Kidney epithelial cell (primary cell): ENCODE measurements at places on chromosomes 6 and 20.

GRCh38 chr6:78525976-78526375 is 341.4 kb upstream of the IRAK1BP1 start:
- DNase-seq = no peak

GRCh38 chr20:60764328-60764727 is 487.7 kb upstream of the CDH4 start:
- DNase-seq = no peak

DNA sequence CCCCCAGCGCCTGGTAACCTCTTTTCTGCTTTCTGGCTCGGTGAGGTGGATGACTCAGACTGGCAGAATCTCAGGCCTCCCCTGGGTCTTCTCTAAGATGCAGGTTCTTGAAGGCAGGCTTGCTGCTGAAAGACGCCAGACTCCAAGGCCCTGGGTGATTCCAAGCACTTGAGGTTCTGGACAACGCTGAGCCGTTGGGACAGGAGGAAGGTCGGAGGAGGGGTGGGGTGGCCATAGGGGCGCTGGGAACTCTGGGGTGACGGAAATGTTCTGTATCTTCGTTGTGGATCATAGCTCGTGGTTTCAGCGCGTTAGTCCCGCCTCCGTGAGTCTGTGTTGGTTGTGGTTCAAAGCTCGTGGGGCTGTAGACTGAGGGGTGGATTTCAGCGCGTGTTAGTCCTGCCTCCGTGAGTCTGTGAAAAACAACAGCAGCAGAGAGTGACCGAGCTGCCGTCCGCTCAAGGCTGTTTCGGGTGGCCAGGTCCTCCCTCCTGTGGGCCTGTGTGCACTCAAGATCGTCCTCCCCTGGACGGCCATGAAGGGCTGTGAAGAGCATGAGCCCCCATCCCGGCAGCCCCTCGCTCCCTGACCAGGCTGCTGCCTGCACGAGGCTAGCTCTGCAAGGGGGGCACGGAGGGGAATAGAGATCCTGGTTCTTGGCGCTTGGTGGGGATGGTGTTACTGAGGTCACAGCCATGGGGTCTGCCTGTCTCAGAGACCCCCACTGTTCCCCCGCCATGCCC is 7.7 kb downstream of the NTSR1 start:
- DNase-seq = no peak

GRCh38 chr6:168116975-168117899 is 38.2 kb upstream of the FRMD1 start:
- DNase-seq = no peak

DNA sequence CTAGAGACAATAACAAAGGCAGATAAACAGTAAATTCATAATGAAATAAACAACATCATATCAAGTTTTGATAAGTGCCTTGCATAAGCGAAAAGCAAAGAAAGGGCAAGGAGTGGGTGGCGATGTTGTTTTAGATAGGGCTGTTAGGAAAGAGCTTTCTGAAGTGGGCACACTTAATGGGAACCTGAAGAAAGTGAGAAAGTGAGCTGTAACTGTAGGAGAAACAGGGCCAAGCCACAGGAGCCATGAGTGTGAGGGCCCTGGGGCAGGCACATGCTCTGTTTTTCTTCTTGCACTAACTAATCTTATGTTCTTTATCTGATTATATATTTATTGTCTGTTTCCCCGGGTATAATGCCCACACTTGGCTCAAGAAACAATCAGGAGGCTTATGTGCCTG is 193.4 kb upstream of the SUPT3H start:
- DNase-seq = no peak

DNA sequence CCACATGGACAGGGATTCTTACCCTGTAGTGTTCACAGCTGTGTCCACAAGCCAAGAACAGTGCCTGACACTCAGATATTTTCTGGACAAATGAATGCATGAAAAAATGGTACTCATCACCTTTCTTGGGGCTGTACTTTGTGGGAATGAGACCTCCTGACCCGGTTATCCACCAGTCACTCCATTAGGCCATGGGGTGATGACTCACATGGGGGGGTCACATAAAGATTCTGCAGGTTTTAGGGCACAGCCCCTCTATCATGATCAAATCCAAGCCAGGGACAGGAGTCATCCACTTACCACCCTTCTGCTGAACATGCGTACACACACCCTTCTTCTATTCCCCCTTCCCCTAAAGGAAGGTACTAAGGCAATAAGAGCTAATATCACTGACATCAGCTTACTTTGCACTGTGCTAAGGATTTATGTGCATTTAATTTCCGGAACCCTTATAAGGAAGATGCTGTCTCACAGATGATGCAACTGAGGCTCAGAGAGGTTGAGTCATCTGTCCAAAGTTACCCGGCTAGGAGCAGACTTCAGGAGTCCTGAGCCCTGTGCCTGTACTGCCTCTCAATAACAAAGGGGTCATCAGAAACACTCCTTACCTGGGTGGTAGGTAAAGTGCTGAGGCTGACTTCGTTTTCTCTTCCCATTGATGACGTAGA is 107.8 kb downstream of the NFATC2 start:
- DNase-seq = no peak

- DNase-seq = no peak
These were observed 537.4 kb downstream of the TENT5A start for GRCh38 chr6:81215092-81215432.
